ENCODE measurements at places on chromosomes 1 and 21.

- no peak for DNase-seq
Measured at GRCh38 chr21:38712071-38712470, 93.7 kb upstream of the ETS2 start.

GRCh38 chr1:44588551-44589210 lies 85.6 kb downstream of the TMEM53 start:
- no peak for DNase-seq

DNA sequence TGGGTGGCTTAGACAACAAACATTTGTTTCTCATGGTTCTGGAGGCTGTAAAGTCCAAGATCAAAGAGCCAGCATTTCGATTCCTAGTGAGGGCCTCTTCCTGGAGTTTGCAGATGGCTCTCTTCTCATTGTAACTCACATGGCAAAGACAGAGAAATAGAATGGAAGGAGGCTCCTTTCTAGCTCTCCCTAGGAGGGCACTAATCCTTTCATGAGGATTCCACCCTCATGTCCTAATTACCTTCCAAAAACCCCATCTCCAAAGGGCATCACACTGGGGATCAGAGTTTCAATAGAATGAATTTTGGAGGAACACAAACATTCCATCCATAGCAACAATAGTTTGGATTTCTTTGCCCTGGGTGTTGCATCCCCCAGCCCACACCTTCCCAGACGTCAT lies 247.3 kb downstream of the TTLL7 start:
- DNase-seq: no peak

DNA sequence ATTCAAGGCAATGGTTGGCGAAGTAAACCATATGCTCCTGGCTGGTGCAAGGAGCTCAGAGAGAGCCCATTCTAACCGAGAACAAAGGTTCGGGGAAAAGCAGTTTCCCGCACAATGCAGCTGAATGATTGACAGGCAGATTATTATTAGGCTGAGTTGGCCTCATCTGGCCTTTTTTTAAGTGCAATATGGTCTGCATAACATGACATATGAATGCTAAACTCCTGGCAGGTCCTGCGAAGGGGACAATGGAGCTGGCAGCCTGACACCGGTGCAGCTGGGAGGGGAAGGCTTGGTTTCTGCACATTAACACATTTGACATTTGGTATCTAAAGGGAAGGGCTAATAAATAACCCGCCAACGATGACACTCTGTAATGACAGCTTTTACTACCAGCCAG lies 92.0 kb downstream of the MIS18A start:
- no peak for DNase-seq

- DNase-seq: no peak
Measured at GRCh38 chr1:224651188-224651587, 35.1 kb downstream of the CNIH3 start.

DNA sequence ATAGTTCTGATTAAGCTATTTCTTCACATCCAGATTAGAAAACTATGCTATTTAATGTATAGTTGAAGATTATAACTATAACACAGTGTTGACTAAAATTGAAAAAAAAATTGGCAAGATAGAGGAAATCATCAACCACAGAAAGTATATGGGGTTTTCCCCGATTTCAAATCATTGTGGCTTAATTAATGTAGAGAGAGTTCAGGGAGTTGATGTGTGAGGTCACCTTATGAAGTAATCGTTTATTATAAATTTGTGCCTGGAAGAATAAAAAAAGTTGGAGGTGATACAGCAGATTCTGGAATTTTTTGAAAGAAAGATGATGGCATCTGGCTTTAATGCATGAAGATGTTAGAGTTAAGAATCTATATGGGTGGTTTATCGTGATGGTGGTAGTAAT lies 84.3 kb downstream of the PTGS2 start:
- no peak for DNase-seq

DNA sequence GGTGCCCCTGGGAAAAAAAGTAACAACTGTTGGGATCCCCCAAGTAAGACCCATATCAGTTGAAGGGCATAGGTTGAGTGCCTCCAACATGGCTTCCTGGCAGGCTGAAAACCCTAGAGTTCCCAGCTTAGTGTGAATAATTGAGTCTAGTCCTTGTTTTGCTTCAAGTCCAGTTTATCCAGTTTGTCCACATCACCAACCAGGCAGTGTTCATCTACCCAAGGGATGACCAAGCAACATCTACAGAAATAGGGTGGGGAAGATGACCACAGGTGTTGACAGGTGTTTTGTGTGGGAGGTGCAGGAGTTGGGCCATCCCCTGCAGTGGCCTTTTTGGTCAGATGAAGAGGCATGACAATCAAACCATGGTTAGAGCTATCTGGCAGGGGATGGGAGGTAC lies 54.3 kb upstream of the ERO1B start:
- DNase-seq: no peak

DNA sequence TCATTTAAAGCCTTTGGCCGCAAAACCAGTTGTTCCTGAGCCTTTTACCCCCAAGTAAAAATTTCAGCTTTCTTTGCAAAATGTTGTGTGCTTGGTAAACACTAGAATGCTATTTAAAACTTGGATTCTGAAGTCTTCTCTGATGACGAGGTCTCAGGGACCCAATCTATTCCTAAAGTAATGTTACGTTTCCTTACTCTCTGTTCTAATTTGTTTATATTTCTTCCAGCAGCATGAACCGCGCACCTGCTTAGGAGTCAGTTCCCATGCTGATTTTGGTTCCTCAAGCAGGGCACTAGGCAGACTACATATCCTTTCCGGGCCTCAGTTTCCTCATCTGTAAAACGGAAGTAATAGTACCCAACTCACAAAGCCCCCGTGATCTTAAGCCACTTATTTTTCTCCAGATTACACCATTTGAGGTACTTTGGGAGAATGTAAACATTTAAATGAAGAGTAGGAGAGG lies 969 bp upstream of the ALDH4A1 start:
- no peak for DNase-seq

DNA sequence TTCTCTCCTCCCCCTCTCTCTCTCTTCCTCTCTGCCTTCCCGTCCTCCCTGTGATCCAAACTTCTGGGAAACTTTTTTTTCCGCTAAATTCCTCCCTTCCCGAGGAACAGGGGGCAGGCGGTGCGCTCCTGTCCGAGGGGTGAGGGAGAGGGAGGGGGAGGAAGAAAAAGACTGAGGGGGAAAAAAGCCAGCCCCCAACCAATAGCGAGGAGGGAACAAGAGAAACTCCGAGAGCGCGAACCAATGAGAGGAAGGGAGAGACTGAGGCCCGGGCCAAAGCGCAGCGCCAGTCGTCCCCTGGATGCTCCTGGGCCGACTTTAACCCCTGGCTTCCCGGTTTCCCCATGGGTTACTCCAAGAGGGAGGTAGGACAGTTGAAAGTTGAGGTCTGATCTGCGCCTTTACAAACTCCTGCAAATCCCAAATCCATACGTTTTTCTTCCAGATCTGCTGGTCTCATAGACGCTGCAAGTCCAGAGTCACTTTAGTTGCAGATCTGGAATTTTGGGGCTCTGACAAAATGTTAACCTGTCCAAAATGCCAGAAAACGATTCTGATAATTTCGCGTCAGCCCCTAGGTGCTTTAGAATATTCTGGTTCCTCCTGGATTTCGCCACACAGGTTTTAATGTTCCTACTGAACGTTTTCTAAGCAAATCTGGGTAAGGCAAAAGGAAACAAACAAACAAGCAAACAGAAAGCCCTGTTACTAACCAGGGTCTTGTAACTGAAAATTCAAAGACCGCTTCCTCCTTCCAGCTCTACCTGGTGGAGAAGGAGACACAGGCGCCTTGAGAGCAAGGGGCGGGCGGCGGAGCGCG lies at the start of gene TBX15:
Gene TBX15 (minus strand): TSS at position 158 of the 820 bp plus-strand sequence. CDS start 548 bp downstream, outside the sequence.
- no peak for DNase-seq

GRCh38 chr1:101088431-101088830 lies 62.8 kb upstream of the DPH5 start:
- DNase-seq: no peak

DNA sequence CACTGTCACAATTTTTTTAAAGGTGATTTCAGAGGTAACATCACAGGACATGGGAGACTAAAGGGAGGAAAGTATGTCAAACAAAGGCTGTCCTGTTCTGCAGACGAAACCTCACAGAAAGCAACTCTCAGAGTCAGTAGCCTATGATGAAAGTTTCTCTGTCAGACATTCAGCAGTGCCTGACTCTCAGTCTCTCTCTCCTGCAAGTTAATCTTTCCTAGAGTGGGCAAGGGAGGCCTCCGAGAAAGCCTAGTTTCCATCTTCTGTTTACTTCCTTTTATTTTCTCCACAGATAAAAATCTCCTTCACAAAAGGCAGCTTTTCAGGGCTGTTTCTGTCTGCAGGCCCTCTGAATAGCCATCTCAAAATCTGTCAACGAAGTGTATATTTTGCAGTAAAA lies 24.9 kb upstream of the FMO2 start:
- DNase-seq: no peak

- no peak for DNase-seq
Measured at GRCh38 chr1:205532026-205532898, 27.8 kb downstream of the CDK18 start.

DNA sequence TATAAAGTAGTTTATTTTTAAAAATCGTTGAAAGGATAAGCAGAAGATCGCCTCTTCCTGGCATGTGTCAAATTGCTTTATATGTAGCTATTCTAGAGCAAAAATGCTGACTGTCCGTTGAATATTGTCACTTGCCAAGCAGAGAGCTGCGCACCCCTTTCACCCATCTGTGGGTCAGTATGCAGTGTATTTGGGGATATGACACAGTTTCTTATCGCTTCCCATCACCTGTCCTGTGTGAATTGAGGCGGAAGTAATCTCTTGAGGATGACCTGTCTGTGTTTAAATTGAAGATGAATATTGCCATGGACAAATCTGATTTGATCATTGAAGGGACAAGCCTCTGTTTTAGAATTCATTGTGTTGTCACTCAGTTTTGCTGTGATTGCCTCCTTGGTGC lies 52.2 kb downstream of the POFUT2 start:
- no peak for DNase-seq

- DNase-seq: no peak
Measured at GRCh38 chr1:55250399-55251075, 35.4 kb upstream of the USP24 start.

Measured in stimulated activated CD4-positive, alpha-beta T cell treated with anti-CD3 and anti-CD28 coated beads, Interleukin-1b, Interleukin-23, amount 100 ng/mL, for 4 hours (primary cell).